ENCODE measurements at places on chromosomes 2 and 18. TPM values are rescaled to one million over a fixed set of nuclear protein-coding genes. Genes with fewer than 3 reads are reported as not detected.

GRCh38 chr2:65456064-65456463 lies 23.7 kb upstream of the SPRED2 start:
- H3K4me1 ChIP-seq: no peaks in the 10 kb centered on the region
- no peak overlapping the region for H3K4me3 ChIP-seq
- H3K36me3 ChIP-seq: no peaks in the 10 kb centered on the region
- H3K27me3 ChIP-seq: peaks cover 22% of the 10 kb centered on the region
- no peak for DNase-seq

TBR1 gene
- total RNA-seq: 0.09 TPM

RFX8 gene
- total RNA-seq: 1.00 TPM

DNA sequence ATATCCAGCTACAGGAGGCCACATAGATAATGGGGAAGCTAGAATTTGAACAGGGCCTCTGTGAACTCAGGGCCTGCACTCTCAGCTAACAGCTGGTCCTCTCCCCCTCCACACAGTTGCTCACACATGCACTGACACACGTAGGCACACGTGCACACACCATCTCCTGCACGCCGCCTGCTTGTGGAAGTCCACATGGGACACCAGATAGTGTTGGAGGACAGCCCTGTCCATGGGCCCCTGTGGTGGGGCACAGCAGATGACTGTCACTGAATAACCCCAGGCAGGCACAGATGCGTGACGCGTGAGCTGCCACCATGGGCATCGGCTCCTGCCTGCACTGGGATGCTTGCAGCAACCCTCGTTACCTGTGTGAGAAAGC lies 52.9 kb downstream of the ADI1 start:
- DNase-seq: no peak
- no peak overlapping the region for H3K4me3 ChIP-seq
- H3K27me3 ChIP-seq: no peaks in the 10 kb centered on the region
- H3K27ac ChIP-seq: no peak overlapping the region
- H3K4me1 ChIP-seq: no peaks in the 10 kb centered on the region
- peaks cover 25% of the 10 kb centered on the region for H3K36me3 ChIP-seq

DNA sequence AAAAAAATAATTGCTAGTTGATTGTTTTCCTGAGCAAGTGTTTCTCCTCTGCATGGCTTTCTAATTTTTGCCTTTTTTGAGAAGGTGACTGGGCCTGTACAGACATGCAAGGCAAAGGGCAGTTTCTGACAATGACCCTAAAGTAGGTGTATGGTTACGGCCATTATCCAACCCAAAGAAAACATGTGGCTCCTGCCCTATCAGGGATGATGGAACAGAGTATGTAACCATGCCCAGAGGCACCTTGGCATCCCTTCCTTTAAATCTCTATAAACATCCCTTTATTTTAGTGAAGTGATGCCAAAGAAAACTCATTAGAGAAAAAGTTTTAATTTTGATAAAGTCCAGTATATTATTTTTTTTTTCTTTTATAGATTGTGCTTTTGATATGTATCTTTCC lies 217.5 kb downstream of the LPIN1 start:
- H3K27ac ChIP-seq: no peak overlapping the region
- H3K4me3 ChIP-seq: no peak overlapping the region
- peaks cover 2% of the 10 kb centered on the region for H3K27me3 ChIP-seq
- no peaks in the 10 kb centered on the region for H3K4me1 ChIP-seq

- DNase-seq: no peak
- no peaks in the 10 kb centered on the region for H3K27me3 ChIP-seq
- no peaks in the 10 kb centered on the region for H3K36me3 ChIP-seq
- no peak overlapping the region for H3K27ac ChIP-seq
- H3K4me1 ChIP-seq: no peaks in the 10 kb centered on the region
These were observed 587.2 kb upstream of the NXPH2 start for GRCh38 chr2:139367416-139367815.

PTPN2 gene
- total RNA-seq: 21.7 TPM

DNA sequence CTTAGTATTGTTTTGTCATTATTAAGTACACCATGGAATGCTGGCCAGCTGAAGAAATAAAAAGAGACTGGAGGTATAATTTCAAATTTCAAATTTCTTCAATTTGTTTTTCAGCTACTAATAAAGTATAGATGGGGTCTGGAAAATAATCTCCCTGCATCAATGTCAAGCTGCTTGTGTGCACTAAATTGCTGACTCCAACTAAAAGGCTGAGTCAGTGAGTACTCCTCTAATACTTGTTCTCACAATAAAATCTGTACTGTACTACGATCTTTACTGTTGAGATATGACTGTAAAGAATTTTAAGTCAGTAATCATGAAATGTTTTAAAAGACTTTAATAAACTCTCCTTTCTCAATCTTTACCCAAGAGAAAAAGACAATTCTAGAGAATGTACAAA lies 131.9 kb downstream of the SATB2 start:
- H3K4me1 ChIP-seq: no peaks in the 10 kb centered on the region
- no peak for DNase-seq
- H3K27ac ChIP-seq: no peak overlapping the region
- H3K36me3 ChIP-seq: no peaks in the 10 kb centered on the region
- no peaks in the 10 kb centered on the region for H3K27me3 ChIP-seq

DNA sequence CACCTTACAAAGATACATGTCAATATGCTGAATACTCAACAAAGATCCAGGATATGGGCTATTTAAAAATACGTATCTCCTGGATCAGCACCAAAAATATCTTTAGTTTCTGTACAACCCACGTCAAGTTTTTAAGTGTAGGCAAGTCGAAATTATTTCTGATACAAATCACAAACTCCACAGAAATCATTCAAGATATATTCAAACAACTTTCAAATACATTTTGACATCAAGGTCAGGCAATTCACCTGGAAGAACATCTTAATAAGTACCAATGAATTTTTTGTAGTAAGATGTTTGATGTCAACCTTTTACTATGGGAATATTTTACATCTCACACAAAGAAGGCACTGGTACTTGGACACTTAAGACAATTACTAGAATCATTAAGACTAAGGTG lies 86.2 kb downstream of the CUL3 start:
- no peak overlapping the region for H3K27ac ChIP-seq
- no peaks in the 10 kb centered on the region for H3K27me3 ChIP-seq
- H3K4me3 ChIP-seq: no peak overlapping the region
- H3K36me3 ChIP-seq: peaks cover 11% of the 10 kb centered on the region

DNA sequence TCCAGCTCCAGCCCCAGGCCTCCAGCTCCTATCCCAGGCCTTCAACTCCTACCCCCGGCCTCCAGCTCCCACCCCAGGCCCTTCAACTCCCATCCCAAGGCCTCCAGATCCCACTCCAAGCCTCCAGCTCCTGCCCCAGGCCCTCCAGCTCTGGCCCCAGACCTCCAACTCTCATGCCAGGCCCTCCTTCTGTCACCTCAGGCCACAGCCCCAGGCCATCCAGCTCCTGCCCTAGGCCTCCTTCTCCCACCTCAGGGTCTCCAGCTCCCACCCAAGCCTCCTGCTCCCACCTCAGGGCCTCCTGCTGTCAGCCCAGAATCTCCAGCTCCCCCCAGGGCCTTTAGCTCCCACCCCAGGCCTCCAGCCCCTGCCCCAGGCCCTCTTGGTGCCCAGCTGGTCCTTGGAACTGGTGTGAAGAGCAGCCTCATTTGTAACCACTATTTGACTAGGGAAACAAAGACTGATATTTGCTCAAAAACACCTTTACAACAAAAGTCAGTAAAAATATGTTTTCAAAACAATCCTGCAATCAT lies 67.8 kb upstream of the SALL3 start:
- H3K27ac ChIP-seq: no peak overlapping the region
- no peaks in the 10 kb centered on the region for H3K36me3 ChIP-seq
- no peak overlapping the region for H3K4me3 ChIP-seq
- DNase-seq: no peak
- H3K4me1 ChIP-seq: no peaks in the 10 kb centered on the region

WNT10A gene
- not detected for total RNA-seq

- peaks cover 3% of the 10 kb centered on the region for H3K27me3 ChIP-seq
- H3K4me1 ChIP-seq: no peaks in the 10 kb centered on the region
- H3K27ac ChIP-seq: no peak overlapping the region
- H3K36me3 ChIP-seq: no peaks in the 10 kb centered on the region
- H3K4me3 ChIP-seq: no peak overlapping the region
These were observed 161.7 kb upstream of the ZNF236 start for GRCh38 chr18:76660571-76661192.

MREG gene
- total RNA-seq: 3.1 TPM

DNA sequence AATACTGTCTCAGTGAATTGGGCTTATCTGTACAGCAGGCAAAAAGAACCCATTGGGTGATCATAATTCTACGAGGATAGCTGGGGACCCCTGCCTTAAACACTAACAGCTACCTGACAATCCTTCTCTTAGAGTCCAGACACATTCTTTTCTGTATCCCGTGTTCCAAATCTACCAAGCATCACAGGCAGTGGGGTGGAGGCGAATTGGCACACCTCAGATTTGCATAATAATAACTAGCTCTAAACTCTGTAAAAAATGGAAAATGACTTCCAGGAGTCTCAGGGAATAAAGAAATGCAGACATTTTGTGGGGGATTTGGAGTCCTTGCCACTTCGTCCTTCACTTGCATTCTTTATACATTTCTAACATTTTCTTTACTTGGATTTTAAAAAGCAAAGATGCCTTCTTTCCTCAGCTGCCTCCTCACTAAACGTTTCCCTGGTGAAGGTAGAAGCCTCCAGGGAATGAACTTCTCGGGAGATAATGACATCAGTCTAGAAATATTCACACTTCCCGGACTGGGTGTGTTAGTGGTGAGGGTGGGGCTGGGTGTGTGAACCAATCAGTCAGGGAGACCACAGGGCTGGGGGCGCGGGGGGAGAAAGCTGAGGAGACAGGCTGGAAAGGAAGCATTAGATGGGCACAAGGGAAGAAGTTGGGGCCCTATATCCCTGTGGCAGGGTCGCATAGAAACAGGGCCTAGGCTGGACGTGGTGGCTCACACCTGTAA lies 59.1 kb upstream of the BOD1L2 start:
- H3K4me1 ChIP-seq: peaks cover 2% of the 10 kb centered on the region
- H3K27me3 ChIP-seq: no peaks in the 10 kb centered on the region
- no peaks in the 10 kb centered on the region for H3K36me3 ChIP-seq
- H3K4me3 ChIP-seq: no peak overlapping the region

GRCh38 chr2:75180476-75180875 lies 18.8 kb downstream of the TACR1 start:
- no peaks in the 10 kb centered on the region for H3K36me3 ChIP-seq
- H3K4me3 ChIP-seq: no peak overlapping the region
- DNase-seq: no peak
- H3K4me1 ChIP-seq: no peaks in the 10 kb centered on the region
- H3K27me3 ChIP-seq: peaks cover 2% of the 10 kb centered on the region

WDR43 gene
- 60.6 TPM for total RNA-seq

ANKAR gene
- total RNA-seq: 4.3 TPM

GRCh38 chr2:155980941-155981560 lies 351.5 kb downstream of the NR4A2 start:
- no peaks in the 10 kb centered on the region for H3K36me3 ChIP-seq
- H3K27me3 ChIP-seq: no peaks in the 10 kb centered on the region
- DNase-seq: no peak

TRIM54 gene
- 0.51 TPM for total RNA-seq

DNA sequence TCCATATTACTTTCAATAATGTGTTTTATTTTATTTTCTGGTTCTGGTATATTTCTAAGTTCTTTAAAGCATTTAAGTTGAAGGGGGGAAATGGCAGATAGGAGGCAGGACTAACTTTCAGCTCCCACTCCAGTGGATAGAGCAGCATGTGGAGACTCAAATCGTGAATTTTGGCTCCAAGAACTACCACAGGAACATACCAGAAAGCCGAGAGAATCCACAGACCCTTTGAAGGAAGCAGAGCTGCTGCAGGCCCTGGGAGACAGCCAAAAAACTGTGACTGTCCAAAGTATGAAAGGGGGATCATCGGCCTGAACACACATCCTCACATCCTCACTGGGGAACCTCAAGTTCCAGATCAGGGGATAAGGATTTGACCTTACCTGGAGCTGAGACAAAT lies 207.6 kb upstream of the VWC2L start:
- no peaks in the 10 kb centered on the region for H3K4me1 ChIP-seq
- H3K4me3 ChIP-seq: no peak overlapping the region
- H3K36me3 ChIP-seq: no peaks in the 10 kb centered on the region

SGPP2 gene
- not detected for total RNA-seq

SEPTIN10 gene
- 105 TPM for total RNA-seq

TMEM178A gene
- total RNA-seq: 2.8 TPM

FBXO11 gene
- 65.0 TPM for total RNA-seq

DNA sequence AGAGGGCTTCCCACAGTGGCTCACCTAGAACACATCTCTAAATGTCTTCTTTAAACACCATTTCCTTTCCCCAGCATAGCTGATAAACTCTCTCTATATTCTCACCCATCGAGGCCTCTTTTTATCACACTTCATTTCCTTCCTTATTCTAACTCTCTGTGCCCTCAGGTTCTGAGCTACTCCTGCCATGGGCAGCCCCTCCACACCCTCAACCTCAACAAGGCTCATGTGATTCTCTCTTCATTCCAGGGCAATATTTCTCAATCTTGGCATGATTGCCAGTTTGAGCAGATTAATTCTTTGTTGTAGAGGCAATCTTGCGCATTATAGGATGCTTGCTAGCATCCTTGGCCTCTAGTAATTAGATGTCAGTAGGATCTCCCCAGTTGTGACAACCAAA lies 999.1 kb downstream of the TSN start:
- H3K36me3 ChIP-seq: no peaks in the 10 kb centered on the region
- no peak overlapping the region for H3K4me3 ChIP-seq
- no peak overlapping the region for H3K27ac ChIP-seq
- no peaks in the 10 kb centered on the region for H3K27me3 ChIP-seq
- DNase-seq: no peak
- H3K4me1 ChIP-seq: peaks cover 1% of the 10 kb centered on the region

PPP1CB gene
- 157 TPM for total RNA-seq

DNA sequence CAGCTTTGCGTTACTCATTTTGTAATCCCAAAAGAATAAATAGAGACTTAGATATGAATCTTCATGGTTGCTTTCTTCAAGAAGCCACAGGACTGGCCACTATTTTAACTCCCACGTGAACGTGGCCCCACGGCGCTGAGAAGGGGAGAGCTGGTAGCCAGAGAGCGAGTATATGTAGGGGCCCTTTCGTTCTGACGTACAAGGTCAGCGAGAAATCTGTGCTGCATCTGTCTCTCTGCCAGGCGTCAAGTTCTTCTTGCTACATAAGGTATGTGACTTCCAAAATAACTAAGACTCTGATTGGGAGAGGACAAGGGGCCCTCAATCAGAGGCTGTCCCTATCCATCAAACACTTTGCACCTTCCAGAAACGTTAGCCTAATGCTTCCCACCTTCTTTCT lies 149.2 kb downstream of the PLEKHA3 start:
- H3K27ac ChIP-seq: no peak overlapping the region
- no peak for DNase-seq
- H3K36me3 ChIP-seq: no peaks in the 10 kb centered on the region
- H3K27me3 ChIP-seq: no peaks in the 10 kb centered on the region

- peak overlapping the region; percentile 32 for H3K4me3 ChIP-seq
- peak; percentile 30 for DNase-seq
- H3K27ac ChIP-seq: no peak overlapping the region
- no peaks in the 10 kb centered on the region for H3K36me3 ChIP-seq
These were observed 1.5 kb upstream of the SLC30A3 start for GRCh38 chr2:27264253-27264752.

GRCh38 chr2:44759823-44760222 lies 181.7 kb upstream of the SIX3 start:
- no peaks in the 10 kb centered on the region for H3K36me3 ChIP-seq
- H3K4me3 ChIP-seq: no peak overlapping the region
- H3K27me3 ChIP-seq: peaks cover 5% of the 10 kb centered on the region
- DNase-seq: no peak

- no peak overlapping the region for H3K27ac ChIP-seq
- no peaks in the 10 kb centered on the region for H3K4me1 ChIP-seq
- no peak overlapping the region for H3K4me3 ChIP-seq
- H3K36me3 ChIP-seq: no peaks in the 10 kb centered on the region
- DNase-seq: no peak
These were observed 823.2 kb upstream of the ID2 start for GRCh38 chr2:7858624-7859023.

ARMC9 gene
- total RNA-seq: 19.3 TPM
